Brain pericyte (primary cell): ENCODE measurements at places on chromosomes 6 and 20.

- DNase-seq, result no peak
These were observed 331.3 kb downstream of the BCKDHB start for GRCh38 chr6:80437801-80438200.

GRCh38 chr6:28996844-28997510 lies 8.1 kb downstream of the ZNF311 start:
- no peak for DNase-seq

- DNase-seq, result no peak
These were observed 399.1 kb downstream of the BTBD3 start for GRCh38 chr20:12316794-12317193.

DNA sequence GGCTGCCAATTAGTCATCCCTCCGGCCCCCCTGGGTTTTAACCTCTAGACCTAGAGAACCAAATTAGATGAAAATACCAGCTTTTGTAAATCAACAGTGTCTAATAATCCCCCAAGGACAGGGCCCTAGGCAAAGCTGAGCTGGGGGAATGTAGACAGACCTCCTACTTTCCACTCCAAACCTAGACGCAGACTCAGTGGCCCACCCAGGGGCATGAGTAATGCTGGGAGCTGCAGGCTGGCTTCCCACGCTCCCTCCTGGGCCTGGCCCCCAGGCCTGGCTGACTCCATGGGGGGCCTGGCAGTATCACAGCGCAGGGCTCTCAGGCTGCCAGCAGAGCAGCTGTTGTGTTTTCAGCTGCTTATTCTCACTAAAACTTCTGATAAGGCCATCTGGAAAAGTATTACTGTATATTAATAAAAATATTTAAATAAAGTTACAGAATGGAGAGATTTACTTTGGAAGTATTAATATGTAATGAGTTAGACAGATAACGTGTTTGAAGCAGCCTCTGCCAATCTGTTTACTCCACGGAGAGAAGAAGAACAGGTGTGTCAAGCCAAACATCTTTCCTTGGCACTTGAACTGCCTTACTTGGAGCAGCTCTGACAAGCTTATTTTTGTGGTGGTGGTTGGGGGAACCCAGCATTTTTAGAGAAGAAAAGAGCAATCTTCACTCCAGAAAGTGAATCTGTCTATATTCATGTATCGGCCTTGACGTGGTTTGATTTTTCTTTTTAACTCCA lies 144.0 kb upstream of the AGPAT4 start:
- DNase-seq, result peak; percentile 96

- no peak for DNase-seq
These were observed 10.9 kb upstream of the BNIP5 start for GRCh38 chr6:36347621-36348020.
